Cortex of kidney (tissue), 1 donor: ENCODE measurements at places on chromosomes 7 and 10.

DNA sequence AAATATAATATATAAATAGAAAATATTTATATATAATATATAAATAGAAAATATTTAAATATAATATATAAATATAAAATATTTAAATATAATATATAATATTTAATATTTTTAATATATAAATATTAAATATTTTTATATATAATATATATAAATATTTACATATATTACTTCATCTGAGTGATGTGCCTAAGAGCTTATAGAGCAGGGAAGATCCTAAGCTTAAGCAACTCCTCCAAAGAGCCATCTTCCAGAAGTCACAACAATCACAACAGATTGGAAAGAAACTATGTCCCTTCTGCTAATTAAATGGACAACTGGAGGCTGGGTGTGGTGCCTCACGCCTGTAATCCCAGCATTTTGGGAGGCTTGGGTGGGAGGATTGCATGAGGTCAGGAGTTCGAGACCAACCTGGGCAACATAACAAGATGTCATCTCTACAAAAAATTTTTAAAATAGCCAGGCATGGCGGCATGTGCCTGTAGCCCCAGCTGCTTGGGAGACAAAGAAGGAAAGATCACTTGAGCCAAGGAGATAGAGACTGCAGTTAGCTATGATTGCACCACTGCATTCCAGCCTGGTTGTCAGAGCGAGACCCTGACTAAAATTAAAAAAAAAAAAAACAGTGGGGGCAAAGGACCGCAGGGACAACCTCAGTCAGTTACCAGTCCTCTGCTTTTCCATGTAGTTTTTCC lies 198.7 kb downstream of the SKIDA1 start:
- DNase-seq, result no peak

- no peak for DNase-seq
Measured at GRCh38 chr10:129098517-129098916, 368.5 kb upstream of the MGMT start.

- no peak for DNase-seq
Measured at GRCh38 chr10:102175415-102175814, 23.2 kb downstream of the NOLC1 start.

GRCh38 chr7:95509199-95509598 lies 23.5 kb downstream of the ASB4 start:
- no peak for DNase-seq

GRCh38 chr7:30845426-30846135 lies 66.1 kb upstream of the AQP1 start:
- no peak for DNase-seq

- DNase-seq, result no peak
Measured at GRCh38 chr10:30460121-30460520, 26.1 kb downstream of the MAP3K8 start.

DNA sequence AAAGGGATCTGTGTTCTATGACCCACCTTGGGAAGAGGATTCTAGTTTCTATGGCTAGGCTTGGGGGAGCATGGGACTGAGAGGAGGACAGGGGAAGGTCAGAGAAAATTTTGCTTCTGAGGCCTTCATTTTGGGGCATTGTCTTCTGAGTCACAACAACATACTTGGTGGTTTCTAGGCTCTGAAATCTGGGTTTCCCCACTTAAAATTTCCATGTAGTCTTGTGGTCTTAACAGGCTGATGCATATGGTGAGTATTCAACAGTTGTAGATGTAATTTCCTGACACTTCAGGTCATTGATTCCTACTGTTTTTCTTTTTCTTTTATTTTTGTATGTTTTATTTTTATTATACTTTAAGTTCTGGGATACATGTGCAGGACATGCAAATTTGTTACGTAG lies 88.5 kb downstream of the ANKRD7 start:
- no peak for DNase-seq

DNA sequence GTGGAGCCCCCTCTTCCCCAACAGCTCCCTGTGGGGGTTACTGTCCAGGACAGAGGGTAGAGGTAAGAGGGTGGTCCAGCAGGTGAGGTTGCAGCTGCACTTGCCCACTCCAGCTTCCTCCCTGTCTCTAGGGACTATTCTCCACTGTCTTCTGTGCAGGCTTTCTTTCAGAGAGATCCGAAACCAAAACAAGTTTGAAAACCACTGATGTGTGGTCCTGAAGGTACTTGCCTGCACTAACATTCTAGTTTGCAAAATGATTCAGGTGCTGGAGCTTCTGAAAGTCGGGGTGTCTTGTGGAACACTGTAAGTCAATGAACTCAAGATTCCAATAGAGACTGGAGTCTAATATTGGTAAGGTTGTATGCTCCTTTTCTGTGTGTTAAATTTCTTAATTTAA lies 63.1 kb downstream of the BLNK start:
- no peak for DNase-seq
